ENCODE measurements at places on chromosomes 12 and 14.
A peak's percentile ranks its signal among the peaks of the same experiment; 100 is the strongest.

GRCh38 chr14:70962935-70963334 is 55.7 kb downstream of the PCNX1 start:
- no peak for ATAC-seq

DNA sequence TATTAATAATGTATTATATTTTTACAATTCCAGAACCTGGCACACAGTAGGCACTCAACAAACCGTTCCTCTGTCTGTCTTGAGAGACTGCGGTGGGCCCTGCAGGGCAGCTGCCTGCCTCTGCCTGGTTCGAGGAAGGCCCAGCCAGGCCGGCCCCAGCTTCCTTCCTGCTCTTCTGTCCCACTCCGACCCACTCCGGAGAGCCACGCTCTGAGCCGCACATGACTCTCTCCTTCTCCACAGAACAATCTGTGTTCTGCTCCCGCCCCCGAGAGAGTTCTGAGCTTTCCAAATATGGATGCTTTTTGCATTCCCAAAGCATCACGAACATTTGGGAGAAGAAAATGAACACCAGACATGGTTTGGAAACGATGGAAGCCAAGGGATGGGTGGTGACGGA is 57.3 kb downstream of the TTC7B start:
- peak; percentile 68 for ATAC-seq

DNA sequence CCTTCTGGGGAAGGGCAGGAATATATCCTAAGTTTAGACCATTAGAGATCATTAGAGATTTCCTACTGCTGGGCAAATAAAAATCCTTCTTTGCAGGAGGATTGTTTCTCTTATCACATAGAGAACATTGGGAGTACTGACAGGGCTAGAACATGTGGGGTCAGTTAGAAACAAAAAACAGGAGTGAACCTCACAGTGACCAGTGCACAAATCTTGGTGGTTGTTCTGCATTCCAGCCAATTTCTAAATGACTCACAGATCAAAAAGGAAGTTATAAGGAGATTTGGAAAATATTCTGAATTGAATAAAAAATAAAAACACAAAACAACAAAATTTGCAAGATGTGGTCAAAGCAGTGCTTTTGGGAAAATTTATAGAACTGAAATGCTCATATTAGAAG is 118.8 kb downstream of the LLPH start:
- ATAC-seq = no peak

DNA sequence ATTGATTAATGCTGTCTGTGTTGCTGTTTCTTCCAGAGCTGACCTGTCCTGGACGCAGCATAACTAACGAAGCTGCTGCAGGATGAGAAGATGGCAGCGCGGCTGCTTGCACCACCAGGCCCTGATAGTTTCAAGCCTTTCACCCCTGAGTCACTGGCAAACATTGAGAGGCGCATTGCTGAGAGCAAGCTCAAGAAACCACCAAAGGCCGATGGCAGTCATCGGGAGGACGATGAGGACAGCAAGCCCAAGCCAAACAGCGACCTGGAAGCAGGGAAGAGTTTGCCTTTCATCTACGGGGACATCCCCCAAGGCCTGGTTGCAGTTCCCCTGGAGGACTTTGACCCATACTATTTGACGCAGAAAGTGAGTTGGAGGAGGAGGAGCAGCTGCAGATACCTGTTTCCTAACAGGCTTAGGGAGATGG is 71.7 kb downstream of the SCN8A start:
- no peak for ATAC-seq

GRCh38 chr12:27064397-27065342 is 17.7 kb downstream of the C12orf71 start:
- no peak for ATAC-seq

DNA sequence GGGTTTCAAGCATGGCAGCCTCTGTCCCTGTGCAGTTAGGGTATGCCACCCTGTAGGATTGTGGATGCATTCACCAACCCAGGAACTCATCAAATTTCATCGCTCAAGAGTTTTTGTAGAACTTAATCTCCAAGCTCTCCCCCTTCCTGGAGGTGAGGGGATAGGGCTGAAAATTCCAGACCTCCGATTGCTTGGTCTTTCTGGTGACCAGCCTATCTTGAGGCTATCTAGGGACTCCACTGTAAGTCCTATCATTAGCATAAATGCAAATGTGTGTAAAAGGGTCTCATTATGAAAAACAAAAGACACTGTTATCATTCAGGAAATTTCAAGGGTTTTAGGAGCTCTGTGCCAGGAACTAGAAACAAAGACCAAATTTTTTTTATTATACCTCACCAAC is 244.0 kb downstream of the DUSP6 start:
- ATAC-seq = no peak

DNA sequence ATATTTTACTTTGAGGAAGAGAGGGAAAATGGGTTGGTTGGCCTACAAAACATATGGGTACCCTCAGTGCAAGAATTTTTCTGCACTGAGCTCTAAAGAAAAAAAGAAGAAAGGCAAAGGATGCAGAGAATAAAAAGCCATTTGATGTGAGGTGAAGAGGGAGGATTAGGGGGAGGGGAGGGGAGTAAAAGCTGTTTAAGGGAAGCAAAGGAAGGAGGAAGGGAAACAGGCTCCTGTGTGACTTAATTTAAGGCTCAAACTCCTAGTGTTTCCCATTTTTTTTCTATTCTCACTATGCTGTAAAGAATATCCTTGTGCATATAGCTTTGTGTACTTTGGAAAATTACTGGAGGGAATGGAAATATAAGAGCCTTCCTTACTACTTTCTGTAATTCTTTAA is 78.7 kb downstream of the NKX2-1 start:
- no peak for ATAC-seq

DNA sequence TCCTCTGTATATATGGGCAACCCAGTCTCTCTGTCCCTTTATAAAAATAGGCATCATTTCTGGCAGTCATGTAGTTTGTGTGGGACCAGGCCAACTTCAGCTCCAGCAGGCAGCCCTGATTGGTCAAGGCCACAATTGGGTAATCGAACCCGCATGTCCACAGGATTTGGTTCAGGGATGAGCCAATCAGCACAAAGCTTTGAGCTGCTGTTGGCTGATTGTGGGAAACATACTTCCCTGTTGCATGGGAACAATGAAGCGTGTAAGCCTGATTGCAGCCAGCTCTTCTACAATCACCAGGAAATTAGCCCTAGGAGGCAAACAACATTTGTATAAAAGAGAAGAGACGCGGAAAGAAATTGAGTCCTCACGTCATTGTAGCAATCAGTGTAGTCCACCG is 328.6 kb downstream of the PCNX1 start:
- peak; percentile 71 for ATAC-seq

GRCh38 chr12:52537101-52537500 is 15.8 kb downstream of the KRT71 start:
- ATAC-seq = no peak

DNA sequence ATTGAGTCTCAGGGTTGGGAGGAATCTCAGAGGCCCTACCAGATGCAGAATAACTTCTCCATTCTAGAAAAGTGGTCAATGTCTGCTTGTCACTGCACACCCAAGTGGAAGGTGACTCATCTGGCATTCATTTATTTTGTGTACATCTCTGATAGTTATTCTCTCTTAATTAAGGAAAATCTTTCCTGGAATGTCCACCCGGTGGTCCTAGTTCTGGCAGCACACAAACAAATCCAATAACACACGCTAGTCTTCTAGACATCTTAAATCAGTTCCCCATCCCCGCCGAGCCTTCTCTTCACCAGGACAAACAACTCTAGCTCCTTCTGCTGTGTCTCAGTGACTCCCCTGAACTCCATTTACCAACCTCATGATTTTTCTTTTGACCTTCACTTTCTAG is 50.0 kb upstream of the SCN8A start:
- no peak for ATAC-seq

DNA sequence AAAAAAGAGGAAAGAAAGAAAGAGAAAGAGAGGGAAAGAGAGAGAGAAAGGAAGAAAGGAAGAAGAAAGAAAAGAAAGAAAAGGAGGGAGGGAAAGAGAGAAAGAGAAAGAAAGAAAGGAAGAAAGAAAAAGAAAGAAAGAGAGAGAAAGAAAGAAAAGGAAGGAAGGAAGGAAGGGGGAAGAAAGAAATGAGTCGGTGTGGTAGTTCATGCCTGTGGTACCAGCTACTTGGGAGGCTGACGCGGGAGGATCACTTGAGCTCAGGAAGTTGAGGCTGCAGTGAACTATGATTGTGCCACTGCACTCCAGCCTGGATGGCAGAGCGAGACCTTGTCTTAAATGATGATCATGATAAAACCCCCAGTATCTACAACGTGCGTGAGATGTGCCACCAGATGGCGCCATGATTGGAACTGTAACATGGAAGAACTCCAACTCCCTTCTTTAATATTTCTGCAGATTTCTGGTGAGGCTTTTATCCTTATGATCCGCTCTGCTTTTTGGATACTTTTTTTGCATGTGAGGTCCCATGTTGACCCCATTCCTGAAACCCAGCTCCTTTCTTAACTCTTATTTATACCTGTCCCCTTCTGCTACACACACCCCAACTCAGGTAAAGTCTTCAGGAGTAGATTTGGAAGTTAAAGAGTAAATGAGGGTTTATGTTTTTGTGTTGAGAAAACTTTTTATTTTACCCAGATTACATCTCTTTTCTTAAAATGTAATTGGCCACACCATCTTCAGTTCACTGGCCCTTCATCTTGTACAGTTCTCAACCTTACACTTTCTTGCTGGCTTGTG is 25.6 kb downstream of the RNASE10 start:
- peak; percentile 65 for ATAC-seq

GRCh38 chr12:130137040-130138018 is 24.9 kb upstream of the FZD10 start:
- ATAC-seq = no peak

DNA sequence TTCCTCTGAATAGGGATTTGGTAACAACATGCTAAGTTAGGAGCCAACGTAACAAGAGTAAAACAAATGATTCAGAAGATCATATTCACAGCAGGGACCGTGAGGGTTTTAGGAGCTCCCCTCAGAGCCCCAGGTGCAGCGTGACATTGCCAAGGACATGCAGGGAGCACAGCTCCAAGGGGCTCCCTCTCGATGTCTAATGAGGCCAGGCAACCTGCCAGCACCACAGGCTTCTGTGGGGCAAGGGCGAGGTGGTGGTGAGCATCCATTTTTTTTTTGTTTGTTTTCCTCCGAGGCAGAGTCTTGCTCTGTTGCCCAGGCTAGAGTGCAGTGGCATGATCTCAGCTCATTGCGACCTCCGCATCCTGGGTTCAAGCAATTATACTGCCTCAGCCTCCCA is 95.1 kb upstream of the PTPRB start:
- ATAC-seq = no peak

DNA sequence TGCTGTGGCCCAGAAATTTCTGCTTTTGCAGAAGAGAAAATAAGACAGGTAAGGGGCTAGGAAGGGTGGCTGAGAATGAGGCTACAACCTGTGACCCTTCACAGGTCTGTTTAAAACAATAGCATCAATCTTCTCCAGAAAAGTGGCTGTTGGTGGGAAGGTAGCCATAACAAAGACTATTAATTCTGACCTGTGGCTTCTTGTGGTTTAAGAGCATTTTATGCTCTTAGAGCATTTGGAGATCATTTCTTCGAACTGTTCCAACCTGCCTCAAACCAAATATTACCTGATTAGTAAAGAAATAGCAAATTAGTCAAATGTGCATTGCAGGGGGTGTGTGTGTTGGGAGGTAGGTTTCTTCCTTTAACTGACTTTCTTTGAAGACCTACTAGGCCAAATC is 15.2 kb upstream of the TCP11L2 start:
- no peak for ATAC-seq

- ATAC-seq = no peak
Observed at GRCh38 chr12:104890476-104891096, 67.5 kb downstream of the SLC41A2 start.

GRCh38 chr12:79082595-79082994 is 218.0 kb downstream of the SYT1 start:
- no peak for ATAC-seq

DNA sequence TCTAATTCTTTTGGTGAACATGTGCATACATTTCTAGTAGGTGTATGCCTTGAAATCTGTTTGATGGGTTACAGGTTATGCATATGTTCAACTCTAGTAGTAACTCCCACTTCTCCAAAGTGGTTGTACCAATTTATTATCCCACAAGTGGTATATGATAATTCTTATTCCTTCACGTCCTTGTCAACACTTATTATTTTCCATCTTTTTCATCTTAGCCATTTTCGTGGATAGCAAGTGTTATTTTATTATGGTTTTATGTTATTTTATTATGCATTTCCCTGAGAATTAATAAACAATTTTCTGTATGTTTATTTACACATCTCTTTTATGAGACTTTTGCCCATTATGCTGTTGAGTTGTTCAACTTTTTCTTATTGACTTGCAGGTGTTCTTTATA is 11.2 kb upstream of the AMIGO2 start:
- no peak for ATAC-seq

DNA sequence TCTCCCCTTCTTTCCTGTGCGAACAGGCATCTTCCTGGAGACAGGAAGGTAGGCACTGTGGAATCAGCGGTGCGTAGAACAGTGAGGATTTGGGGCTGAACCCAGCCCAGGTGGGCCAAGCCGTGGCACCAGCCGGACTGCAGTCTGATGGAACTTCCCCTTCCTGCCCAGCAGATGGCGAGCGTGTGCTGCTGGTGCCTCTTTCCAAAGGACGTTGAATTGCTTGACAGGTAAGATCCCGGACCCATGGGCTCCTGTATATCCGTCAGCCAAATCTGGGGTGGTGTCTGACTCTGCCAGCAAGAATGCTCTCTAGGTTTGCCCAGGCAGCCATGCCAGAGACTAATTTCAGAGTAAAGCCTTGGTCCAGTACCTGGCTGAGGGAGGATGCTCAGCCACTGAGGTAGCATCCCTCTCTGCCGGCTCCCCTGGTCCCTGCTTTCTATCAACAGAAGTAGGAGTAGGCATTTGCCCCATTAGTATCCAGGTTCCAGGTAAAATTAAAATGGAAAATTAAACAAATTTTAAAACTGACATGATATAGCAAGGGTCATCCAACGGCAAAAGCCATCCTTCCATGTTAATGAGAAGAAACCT is 21.1 kb upstream of the KCNA5 start:
- ATAC-seq = no peak

- no peak for ATAC-seq
Observed at GRCh38 chr12:8996682-8997405, 7.5 kb downstream of the KLRG1 start.

DNA sequence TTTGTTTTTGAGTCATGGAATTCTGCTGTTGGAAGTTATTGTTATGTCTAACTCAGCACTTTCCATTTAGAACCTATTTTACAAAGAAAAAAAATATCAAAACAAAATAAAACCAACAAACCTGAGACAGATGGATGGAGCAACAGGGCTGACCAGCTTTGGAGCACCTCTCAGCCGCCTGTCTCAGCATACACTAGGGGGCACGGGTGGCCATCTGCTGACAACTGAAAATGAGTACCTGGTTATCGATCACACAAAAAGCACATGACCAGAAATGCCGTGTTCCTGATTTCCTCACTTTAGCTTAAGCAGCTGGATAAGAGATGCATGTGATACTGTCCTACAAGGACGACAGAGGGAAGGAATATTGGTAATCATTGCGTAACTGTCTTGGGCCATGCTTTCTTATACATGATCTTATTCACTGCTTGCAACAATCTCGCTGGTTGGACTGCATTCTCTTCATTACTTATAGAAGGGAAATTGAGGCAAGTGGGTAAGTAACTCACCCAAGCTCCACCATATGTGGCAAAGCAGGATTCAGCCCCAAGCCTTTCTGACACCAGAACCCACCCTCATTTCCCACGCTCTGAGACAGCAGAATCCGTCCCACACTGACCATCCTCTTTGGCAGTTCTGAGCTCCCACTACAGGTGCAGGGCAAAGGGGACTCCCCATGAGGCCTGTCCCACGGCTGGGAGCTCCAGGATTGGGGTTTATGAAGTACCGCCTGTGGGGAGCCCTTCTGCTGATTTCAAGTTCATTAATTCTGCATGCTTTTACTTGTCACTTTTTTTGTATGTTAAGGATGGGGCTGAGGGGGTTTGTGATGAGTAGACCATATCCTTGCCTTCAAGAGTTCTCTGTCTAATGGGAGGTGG is 43.5 kb downstream of the C14orf132 start:
- no peak for ATAC-seq

GRCh38 chr12:100699209-100699608 is 95.4 kb upstream of the ANO4 start:
- no peak for ATAC-seq
